ENCODE measurements at places on chromosomes 7 and 10.

GRCh38 chr7:37211097-37211880, 237.4 kb downstream of the ELMO1 start:
- DNase-seq = no peak

DNA sequence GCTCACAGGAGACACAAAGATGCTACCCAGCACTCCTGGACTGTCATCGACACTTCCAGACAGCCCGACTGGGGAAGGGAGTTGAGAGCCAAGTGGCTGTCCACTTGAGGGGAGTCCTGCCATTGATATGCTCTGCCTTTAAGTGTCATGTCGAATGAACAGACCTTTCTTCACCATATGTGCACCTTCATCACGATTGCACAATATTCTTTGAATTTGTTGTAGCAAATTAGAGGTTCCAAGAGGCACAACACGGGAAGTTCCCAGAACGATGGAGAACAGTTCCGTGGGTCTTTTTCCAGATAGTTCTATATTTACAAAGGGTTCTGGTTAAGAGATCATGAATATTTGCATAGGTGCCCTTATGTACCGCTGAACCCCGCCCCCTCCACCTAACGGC, 16.0 kb downstream of the SLC18A2 start:
- no peak for DNase-seq

- no peak for DNase-seq
Observed at GRCh38 chr10:122688293-122688989, 11.2 kb downstream of the C10orf120 start.

GRCh38 chr10:95441547-95441923, 119.6 kb downstream of the SORBS1 start:
- no peak for DNase-seq

DNA sequence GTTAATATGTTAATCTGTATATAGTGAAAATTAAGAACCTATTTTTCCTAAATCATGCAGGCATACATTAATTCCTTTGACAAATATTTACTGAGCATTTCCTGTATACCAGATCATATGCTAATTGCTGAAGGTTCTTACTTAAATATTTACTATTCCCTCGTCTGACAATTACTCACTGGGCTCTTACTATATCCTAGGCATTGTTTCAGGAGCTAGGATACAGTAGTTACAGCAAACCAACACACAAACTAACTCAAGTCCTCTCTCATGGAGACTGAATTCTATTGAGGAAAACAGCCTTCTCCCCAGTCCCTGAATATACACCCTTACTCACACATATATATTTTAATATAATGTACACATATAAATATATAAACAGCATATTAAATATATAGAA, 786.0 kb downstream of the NRG3 start:
- DNase-seq = no peak

GRCh38 chr7:38425509-38425908, 152.1 kb upstream of the TARP start:
- DNase-seq = no peak

- no peak for DNase-seq
Observed at GRCh38 chr10:55063811-55064210, 262.8 kb upstream of the PCDH15 start.

DNA sequence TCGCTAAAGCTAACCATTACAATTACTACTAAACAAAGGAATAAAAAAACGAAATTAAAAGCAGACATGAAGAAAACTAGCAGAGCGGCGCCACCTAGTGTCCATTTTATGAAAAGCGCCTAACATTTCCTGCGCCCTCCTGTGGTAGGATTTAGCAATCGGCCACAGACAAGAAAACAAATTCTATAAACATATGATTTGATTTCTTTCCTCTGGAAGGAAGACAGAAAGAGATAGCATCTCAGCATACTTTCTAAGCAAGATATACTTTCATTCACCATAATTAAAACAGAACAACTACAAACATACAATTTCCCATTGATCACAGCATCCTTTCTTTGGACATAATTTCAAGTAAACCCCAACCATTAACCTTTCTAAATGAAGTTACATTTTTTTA, 337.7 kb upstream of the NPVF start:
- peak; percentile 70 for DNase-seq

DNA sequence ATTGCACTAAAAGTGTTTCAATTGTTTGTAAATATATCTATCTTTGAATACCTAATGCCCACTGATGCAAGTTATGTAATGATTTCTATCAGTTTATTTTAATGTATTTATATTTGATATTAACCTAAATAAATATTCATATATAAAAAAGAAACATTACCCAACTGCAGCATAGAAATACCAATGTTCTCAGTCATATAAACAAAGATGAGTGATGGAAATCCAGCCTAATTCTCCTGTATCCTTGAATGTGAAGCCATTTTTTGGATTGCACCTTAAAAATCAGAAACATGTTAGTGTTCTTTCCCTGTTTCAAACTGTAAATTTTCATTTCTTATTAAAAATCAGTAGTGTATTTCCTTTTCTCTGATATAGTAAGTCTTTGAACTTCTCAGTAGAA, 305.8 kb upstream of the GNAI1 start:
- no peak for DNase-seq

GRCh38 chr7:88540012-88540411, 219.5 kb upstream of the ZNF804B start:
- DNase-seq = no peak

- DNase-seq = no peak
Observed at GRCh38 chr7:117759950-117760640, 113.1 kb downstream of the CTTNBP2 start.

GRCh38 chr10:11014671-11015445, 2.8 kb upstream of the CELF2 start:
- DNase-seq = no peak

- no peak for DNase-seq
Observed at GRCh38 chr10:59809644-59809974, 56.4 kb upstream of the MRLN start.

DNA sequence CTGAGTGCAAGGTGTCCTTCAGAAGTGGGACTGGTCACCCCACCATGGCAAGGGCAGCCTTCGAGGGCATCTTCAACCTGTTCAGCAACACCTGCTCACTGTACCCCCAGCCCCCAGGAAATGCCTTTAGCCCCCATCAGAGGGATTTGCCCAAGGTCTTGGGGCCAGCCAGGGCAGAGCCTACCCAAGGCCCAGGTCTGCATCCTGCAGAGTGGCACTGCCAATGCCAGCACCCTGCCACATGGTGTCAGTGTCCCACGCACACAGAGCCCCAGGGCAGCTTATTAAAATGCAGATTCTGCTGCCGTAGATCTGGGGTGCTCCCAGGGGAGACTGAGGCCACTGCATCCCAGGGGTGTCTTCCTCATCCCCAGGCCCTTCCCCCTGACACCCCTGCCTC, 106.2 kb upstream of the KCTD7 start:
- DNase-seq = peak; percentile 28

GRCh38 chr7:7921830-7922229, 46.8 kb upstream of the GLCCI1 start:
- DNase-seq = no peak

DNA sequence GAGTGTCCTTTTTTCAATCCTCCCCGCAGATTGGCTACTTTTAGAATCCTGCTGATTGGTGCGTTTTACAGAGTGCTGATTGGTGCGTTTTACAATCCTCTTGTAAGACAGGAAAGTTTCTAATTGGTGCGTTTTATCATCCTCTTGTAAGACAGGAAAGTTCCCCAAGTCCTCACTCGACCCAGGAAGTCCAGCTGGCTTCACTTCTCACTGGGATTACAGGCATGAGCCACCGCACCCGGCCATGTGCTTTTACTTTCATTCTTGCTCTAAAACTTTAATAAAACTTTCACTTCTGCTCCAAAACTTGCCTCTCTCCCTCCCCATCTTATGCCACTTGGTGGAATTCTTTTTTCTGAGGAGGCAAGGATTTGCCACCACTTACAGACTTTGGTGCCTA, 17.0 kb upstream of the WAPL start:
- no peak for DNase-seq

GRCh38 chr7:31028006-31028405, 24.1 kb upstream of the ADCYAP1R1 start:
- DNase-seq = no peak

DNA sequence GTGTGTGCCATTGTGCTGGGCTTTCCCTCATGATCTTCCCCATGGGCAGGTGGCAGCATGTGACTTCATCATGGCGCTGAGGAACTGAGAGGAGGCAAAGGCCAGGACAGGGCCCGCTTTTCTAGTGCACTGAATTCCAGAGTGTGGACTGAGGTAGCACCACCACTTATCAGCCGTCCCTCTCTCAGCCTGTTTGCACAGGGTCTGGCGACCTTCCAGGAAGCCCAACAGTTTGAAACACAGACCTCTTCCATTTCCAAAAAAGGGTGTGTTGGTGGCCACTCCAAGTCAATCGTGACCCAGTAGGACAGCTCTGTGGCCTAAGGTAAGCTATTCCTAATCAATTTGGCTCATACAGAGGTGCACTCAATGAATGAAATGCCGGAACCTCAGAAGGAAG, 4.4 kb downstream of the DNAJC30 start:
- DNase-seq = no peak

GRCh38 chr7:2651336-2651735, 19.6 kb downstream of the TTYH3 start:
- no peak for DNase-seq

DNA sequence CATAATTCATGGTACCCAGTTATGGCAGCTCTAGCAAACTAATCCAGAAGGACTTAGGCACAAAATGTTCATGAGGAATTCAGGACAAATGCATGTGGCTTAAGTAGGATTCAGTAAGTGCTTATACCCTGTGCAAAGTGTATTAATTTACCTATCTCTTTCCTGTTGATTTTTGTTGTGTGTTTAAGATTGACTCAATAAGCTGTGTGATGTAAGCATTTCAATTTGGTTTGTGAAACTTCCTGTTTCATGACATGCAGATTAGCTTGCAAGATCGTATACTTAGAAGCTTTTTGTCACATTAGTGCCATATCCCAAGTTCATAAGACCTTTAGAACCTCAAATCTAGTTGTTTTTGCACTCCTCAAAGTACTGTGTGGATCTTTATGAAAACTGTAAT, 416.7 kb downstream of the ARL4A start:
- no peak for DNase-seq

- DNase-seq = peak; percentile 82
Observed at GRCh38 chr7:50446542-50446960, 3.6 kb downstream of the FIGNL1 start.

DNA sequence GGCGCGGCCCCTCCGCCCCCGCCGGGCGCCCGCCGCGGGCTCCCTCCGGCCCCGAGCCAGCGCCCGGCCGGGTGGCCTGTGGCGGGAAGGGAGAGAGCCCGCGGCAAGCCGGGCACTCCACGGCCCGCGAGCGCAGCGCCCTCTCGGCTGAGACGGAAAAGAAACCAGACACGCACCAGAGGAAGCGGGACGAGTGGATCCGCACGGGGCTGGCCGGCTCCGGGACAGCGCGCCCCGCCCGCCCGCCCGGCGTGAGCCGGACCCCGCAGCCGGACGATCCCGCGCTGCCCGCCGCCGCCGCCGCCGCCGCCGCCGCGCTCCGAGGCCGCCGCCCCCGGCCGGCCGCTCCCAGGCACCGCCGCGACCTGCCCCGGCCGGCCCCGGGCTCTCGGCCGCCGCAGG, 300 bp downstream of the ARHGAP21 start:
- peak; percentile 57 for DNase-seq

DNA sequence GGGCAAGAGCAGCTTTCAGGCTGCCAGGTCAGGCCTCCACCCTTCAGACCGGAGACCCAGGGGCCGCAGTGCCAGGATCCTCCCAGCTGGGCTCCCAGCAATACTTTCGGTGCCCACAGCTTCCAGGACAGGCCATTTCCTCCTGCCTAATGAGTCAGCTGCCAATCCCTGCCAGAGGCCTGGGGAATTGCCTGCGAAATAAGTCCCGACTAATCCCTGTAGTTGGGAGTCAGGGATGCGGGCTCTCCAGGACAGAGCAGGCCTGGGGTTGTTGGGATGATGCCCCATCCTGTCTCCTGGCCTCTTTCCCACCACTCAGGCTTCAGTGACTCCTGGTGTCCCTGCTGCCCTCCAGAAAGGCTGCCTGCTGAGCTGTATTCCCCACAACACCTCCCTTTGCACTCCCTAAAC, 143.5 kb upstream of the UNC5B start:
- DNase-seq = peak; percentile 29

- no peak for DNase-seq
Observed at GRCh38 chr7:1961701-1962276, 271.0 kb downstream of the MAD1L1 start.

DNA sequence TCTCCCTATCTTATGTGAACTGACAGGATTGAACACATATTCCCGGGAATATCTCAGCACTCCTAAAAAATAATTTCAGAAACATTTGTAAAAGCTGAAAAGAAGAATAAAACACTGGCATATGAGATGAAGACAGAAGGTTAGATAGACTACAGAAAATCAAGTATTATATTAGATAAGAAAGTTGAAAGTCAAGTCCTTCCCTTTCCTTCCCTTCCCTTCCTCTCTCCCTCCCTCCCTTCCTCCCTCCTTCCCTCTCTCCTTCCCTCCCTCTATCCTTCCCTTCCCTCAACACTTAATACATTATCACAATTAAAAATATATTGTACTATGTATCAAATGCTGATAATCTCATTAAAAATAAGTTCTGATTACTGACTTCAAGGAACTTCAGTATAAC, 122.5 kb downstream of the CTNNA3 start:
- no peak for DNase-seq

- no peak for DNase-seq
Observed at GRCh38 chr7:30430777-30431176, 47.8 kb downstream of the NOD1 start.

- no peak for DNase-seq
Observed at GRCh38 chr10:118965096-118965495, 64.4 kb upstream of the NANOS1 start.

DNA sequence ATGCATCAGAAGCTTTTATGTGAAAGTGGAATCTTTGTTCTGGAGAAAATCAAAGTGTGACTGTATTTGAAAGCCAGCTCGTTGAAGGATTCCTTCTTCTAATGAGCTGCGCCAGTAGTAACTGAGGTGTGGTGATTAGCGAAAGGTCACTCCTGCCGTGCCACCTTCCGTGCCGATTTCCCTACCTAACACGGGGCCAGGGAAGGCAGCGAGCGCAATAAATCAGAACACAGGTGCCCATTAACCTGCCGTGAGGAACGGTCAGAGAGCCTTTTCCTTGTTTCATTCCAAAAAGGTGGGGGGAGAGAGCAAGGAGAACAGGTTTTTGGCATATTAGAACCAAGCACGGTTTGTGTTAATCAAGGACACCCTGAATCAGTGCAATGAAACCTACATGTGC, 258.0 kb downstream of the CELF2 start:
- no peak for DNase-seq

- DNase-seq = peak; percentile 61
Observed at GRCh38 chr10:132408367-132408781, 11.4 kb downstream of the PWWP2B start.

DNA sequence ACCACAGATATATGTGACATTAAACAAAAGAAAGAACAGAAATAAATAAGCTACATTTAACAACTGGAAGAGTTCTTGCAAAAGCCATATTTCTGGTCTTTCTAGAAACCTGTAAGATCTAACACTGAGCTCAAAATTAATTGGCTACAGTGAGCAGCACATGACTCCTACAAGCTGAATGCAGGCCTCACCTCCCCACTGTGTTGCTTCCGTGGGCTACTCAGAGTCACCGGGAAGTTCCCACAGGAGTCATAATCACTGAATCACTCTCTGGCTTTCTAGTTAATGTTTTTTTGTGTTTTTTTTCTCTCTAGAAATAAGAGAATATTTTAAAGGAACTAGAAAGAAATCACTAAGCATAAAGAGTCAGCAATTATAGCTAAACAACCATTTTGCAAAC, 10.2 kb upstream of the MRPS24 start:
- DNase-seq = no peak

- DNase-seq = no peak
Observed at GRCh38 chr7:79296553-79297320, 156.7 kb downstream of the MAGI2 start.

GRCh38 chr10:27372095-27372494, 131.5 kb upstream of the ACBD5 start:
- no peak for DNase-seq

All from Calu3 (cell line).